ENCODE measurements at places on chromosomes 13 and 19.

DNA sequence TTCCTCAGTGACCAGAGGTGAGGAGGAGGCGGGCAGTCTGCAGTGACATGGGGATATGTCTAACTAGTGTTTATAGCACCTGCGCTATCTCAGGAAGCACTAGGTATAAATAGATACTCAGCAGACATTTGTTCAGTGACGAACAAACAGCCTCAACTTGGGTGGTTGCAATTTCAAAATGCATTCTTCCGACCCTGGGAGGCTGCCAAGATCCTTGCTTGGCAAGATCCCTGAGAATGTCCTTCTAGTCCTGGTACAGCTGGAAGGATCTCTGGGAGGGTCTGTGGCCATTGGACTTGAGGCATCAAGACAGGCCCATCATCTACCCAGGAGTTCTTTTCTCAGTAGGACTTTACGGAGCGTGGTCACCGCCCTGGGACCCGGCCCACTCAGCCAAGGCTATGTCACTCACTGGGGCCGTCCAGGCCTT, 299.5 kb downstream of the ZNF536 start:
- no peak for DNase-seq

DNA sequence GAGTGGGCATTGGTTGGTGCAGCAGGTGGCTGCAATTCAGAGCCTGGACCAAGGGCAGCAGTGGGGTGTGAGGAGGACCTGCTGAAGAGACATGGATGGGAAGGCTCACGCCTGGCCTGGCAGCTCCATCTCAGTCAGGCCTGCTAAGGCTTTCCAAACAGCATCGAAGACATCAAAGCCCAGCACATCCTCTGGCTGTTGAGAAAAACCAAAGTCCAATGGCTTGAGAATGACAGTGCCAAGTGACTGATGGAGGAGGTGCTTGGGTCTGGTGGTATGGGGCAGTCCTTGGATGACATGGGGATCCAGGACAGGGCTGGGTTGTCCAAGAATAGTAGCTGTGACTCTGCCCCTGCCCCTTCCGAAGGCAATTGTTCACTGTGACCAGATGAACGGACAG, 19.0 kb upstream of the XPO4 start:
- DNase-seq, result no peak

- no peak for DNase-seq
These were observed 2.3 kb downstream of the EEF2 start for GRCh38 chr19:3982701-3983541.

GRCh38 chr13:27593267-27593666, 27.1 kb downstream of the LNX2 start:
- no peak for DNase-seq

DNA sequence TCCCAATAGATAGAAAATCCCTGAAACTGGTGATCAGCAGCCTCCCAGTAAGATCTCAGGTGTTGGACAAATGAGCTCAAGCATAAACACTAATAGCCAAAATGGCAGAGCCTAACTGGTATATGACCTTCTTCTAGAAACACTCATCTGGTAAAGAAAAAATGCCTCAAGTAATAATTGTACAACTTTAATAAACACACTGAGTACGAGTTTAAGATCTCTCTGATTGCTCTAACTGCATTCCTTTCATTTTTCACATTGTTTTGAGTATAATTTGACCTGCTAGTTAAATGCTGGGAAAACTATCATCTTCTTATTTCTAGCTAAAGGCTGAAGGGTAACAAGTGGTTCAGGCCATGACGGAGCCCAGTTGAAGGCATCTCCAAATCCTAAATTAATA, 2009.5 kb upstream of the PCDH20 start:
- DNase-seq, result no peak

- DNase-seq, result no peak
These were observed 61.0 kb downstream of the SHISA2 start for GRCh38 chr13:25990801-25991200.

DNA sequence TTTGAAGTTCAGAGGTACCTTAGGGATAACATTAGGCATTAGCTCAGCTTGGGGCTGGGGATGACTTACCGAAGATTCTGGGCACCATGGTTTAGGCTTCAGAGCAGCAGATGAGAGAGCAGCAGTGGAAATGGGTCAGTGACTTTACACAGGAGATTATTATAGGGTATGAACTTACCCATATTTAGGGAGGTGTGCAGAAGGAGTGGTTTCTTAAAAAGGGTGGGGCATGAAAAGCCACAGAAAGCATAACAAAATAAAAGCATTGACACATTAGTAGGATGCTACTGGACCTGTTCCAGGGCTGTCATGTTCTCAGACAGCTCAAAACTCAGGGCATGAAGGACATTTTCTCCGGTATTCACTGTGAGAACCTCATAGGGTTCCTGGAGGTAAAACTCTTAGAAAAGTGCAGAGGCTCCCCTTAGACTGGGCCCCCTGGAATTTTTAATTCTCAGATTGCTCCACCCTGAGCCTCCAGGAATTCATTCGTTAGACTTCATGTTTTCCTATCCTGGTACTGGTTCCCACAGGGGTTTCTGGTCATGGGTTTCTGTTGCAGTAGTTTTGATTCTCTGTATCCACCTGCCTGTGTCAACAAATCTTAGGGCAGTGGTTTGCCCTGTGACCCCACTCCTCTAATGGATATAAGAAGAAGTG, 20.7 kb downstream of the IGFL1 start:
- DNase-seq, result no peak

DNA sequence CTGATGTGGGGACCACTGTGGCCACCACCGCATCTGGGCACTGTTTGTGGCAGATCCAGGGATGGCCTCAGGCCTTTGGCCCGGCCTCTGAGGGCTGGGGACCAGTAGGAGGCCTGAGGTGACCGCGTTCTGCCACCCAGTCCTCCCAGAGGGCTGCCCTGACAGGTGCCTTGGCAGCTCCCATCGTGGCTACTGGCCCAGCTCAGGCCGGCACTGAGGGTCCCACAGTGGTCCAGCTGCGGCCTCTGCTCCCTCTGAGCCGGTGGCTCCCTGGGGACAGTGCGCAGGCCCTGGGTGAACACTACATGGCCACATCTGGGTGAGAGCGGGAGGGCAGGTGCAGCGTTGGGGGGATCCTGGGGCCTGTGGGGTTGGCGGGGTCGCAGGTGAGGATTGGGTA, 61.9 kb downstream of the KDM4B start:
- no peak for DNase-seq

DNA sequence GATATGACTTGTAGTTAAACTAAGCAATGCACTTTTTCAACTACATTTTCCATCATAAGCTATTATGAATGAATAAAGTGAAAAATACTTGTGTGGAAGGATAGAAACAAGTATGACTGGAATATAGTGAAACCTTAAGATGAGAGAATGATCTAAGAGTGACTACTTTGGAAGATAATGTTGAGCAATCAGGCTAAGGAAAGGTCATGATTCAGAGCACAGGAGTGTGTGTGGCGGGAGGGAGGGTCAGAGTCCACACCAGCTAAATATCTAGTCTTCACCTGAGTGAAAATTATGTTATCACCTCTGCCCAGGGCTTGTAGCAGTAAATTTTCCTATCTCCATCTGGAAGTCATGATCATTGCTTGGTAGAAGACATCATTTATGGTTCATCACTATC, 833.4 kb upstream of the ATXN8OS start:
- DNase-seq, result no peak

GRCh38 chr13:85366759-85367417, 432.3 kb downstream of the SLITRK6 start:
- DNase-seq, result no peak

- no peak for DNase-seq
These were observed 35.4 kb upstream of the MAP3K10 start for GRCh38 chr19:40155749-40156265.

- no peak for DNase-seq
These were observed 17.7 kb upstream of the WASF3 start for GRCh38 chr13:26539738-26540292.

DNA sequence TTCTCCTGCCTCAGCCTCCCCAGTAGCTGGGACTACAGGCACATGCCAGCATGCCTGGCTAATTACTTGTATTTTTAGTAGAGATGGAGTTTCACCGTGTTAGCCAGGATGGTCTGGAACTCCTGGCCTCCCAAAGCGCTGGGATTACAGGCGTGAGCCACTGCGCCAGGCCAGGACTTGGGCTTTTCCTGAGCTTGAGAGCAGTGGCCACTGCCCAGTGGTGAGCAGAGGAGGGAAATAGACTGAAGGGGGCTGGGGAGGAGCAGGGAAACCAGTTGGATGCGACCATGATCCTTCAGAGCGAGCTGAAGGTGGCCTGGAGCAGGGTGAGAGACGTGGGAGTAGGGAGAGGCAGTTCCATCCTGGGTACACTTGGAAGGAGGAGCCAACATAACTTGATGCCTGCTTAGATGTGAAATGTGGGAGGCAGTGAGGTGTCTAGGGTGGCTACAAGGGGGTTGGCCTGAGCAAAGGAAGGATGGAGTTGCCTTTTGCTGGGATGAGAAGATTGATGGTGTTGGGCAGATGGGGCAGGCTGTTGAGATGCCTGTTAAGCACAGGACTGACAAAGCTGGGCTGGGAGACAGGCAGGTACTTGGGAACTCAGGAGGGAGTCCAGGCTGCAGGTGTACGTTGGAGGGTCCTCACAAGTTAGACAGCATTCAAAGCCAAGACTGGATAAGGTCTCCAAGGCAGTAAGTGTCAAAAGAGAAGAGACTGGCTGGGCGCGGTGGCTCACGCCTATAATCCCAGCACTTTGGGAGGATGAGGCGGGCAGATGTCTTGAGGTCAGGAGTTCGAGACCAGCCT, 31.8 kb downstream of the KCTD15 start:
- DNase-seq, result no peak

DNA sequence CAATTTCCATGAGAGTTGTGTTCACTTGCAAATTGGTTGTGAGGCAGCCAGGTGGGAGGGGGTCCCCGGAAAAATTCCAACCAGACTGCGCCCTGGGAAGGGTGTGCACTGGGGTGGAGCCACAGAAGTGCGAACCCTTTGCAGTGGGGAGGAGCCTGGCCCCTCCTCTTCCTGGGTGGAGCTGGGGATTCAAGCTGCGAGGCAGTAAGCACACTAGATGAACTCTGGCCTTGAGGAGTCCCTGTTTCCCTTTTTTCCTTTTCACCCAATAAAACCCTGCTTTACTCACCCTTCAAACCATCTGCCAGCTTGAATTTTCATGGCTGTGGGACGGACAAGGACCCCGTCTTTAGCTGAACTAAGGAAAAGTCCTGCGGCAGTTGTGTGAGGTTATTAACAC, 31.0 kb upstream of the MBNL2 start:
- no peak for DNase-seq

DNA sequence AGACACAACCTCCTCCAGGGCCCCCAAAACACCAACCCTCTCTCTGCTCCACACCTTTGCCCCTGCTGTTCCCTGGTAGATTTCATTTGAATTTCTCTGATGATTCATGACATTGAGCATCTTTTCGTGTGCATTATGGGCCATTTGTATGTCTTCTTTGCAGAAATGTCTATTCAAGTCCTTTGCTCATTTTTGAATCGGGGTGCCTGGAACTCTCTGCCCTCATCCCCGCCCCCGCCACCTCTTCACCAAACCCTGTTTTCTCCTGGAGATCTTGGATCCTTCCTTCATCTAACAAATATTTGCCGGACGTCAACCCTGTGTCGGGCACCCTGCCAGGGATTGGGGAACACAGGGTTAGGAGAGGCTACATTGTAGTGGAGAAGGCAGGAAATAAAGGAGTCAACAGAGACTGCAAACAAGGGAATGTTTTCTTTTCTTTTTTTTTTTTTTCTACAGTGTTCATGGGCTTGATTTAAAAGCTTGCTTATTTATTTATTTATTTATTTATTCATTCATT, 25.5 kb upstream of the SLC1A5 start:
- DNase-seq, result no peak

DNA sequence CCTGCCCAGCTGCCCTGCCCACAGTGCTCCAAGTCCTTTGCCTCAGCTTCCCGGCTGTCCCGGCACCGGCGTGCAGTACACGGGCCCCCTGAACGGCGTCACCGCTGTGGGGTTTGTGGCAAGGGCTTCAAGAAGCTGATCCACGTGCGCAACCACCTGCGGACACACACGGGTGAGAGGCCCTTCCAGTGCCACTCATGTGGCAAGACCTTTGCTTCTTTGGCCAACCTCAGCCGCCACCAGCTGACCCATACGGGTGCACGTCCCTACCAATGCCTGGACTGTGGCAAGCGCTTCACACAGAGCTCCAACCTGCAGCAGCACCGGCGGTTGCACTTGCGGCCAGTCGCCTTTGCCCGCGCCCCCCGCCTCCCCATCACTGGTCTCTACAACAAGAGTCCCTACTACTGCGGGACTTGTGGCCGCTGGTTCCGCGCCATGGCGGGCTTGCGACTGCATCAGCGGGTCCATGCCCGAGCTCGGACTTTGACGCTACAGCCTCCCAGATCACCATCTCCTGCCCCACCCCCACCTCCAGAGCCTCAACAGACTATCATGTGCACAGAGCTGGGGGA, 5.7 kb downstream of the ZNF526 start:
- DNase-seq, result no peak
